ENCODE measurements at places on chromosomes 11 and 22.

GRCh38 chr11:111357150-111358037 is 21.7 kb downstream of the POU2AF1 start:
- no peak for DNase-seq

DNA sequence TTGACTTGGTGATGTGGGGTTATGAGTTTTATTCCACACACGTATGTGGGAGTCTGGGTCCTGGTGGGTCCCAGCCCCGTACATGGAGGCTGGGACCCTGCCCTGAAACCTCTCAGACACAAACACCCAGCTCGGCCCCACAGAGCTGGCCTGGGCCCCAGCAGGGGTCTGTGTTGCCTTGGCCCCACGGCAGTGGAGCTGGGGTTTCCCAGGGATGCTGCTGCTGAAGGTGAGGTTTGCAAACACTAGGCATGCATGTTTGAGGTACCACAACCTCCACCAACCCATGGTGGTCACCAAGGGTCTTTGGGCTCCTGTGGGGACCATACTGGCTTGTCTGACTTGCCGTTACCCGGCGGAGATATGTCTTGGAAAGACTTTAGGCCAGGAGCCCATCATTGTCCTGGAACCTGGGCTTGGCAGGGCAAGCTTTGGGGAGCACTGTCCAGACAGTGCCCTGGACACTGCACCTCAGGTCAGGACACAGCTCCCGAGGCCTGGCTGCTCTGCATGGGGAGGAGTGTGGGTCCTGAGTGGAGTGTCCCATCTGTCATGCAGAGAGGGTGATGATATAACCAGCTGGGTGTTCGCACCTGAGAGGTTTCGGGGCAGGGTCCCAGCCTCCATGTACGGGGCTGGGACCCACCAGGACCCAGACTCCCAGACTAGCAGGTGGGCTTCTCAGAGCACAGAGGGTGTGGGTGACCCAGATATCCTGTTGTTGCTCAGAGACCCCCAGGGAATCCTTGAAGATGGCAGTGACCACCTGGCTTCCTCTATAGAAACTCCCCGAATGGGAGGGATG is 63.3 kb downstream of the KCNQ1 start:
- no peak for DNase-seq

GRCh38 chr11:102709201-102709945 is 3.8 kb upstream of the MMP27 start:
- no peak for DNase-seq

DNA sequence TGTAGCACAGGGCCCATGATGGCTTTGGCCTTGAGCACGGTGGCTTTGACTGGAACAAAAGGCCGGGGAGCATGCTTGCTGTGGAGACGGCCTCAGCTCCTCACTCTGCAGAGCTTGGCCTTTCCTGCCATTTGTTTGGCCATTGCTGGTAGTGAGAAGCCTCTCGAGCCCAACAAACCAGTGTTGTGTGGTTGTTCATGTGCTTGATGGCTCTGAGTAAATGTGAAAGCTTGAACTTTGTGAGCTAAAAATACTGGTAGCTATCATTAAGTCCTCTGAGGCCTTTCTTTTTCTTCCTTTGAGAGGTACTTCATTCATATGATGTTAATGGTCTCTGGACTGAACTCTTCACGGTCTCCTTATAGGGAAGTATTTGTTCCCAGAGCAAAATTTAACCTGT is 39.6 kb downstream of the NAT10 start:
- no peak for DNase-seq

GRCh38 chr11:70828593-70829082 is 423.7 kb downstream of the SHANK2 start:
- DNase-seq = no peak

- DNase-seq = no peak
Measured at GRCh38 chr11:94154095-94154856, 25.6 kb downstream of the PANX1 start.

GRCh38 chr11:58573451-58574104 is 2.1 kb downstream of the LPXN start:
- peak; percentile 80 for DNase-seq

- DNase-seq = no peak
Measured at GRCh38 chr11:103618528-103618927, 417.9 kb upstream of the DDI1 start.

DNA sequence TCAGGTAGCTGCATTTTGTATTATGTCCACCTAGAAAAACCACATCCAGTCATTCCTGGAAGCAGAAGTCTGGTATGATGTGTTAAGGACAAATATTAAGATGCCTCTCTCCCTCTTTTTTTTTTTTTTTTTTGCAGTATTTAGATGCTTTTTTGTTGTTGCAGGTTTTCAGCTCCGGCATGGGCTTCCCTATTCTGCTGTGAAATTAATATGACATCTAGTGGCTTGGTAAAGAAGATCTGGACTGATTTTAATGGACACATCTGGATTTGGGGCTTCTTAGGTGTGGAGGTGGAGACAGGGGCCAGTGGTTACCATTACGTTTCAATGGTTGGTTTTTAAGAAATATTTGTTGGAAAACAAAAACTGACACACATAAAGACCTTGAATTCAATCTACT is 47.5 kb upstream of the RASSF10 start:
- no peak for DNase-seq

DNA sequence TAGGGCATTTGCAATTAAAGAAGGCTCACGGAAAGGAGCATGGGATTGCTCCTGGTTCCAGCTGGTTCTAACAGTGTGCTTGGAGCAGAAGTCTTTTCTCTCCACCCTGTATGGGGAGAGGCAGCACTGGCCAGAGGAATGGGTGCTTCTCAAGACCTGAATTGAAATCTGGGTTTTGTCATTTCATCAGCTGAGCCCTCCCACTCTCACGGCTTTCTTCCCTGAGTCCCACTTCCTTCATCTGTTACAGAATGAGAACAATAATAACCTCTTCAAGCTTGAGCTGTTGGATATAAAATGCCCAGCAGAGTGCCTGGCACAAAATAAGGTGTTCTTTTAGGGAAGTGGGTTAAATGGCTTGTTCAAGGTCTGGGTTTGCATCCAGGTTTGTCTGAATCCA is 17.2 kb downstream of the CNTF start:
- no peak for DNase-seq

GRCh38 chr22:43377548-43377895 is 34.3 kb upstream of the MPPED1 start:
- DNase-seq = no peak

- DNase-seq = no peak
Measured at GRCh38 chr11:44893308-44893822, 57.3 kb downstream of the TP53I11 start.

- no peak for DNase-seq
Measured at GRCh38 chr11:78036313-78036712, 13.2 kb upstream of the KCTD14 start.

GRCh38 chr11:73465023-73465675 is 89.0 kb downstream of the RELT start:
- DNase-seq = no peak

GRCh38 chr11:16536513-16536912 is 180.2 kb upstream of the SOX6 start:
- no peak for DNase-seq

DNA sequence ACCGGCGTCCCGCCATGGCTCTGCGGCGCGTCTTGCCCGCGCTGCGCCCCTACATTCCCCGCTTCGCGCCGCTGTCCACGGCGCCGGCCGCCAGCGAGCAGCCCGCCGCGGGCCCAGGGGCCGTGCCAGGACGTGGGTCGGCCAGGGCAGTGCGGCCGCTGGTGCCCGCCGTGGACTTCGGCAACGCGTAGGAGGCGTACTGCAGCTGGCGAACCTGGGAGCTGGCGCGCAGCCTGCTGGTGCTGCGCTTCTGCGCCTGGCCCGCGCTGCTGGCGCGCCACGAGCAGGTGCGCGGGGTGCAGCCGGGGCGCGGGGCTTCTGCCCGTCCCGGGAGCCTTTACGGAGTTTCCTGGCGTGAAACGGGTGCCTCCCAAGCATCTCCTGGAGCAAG is 20.1 kb downstream of the DGCR6L start:
- DNase-seq = no peak

DNA sequence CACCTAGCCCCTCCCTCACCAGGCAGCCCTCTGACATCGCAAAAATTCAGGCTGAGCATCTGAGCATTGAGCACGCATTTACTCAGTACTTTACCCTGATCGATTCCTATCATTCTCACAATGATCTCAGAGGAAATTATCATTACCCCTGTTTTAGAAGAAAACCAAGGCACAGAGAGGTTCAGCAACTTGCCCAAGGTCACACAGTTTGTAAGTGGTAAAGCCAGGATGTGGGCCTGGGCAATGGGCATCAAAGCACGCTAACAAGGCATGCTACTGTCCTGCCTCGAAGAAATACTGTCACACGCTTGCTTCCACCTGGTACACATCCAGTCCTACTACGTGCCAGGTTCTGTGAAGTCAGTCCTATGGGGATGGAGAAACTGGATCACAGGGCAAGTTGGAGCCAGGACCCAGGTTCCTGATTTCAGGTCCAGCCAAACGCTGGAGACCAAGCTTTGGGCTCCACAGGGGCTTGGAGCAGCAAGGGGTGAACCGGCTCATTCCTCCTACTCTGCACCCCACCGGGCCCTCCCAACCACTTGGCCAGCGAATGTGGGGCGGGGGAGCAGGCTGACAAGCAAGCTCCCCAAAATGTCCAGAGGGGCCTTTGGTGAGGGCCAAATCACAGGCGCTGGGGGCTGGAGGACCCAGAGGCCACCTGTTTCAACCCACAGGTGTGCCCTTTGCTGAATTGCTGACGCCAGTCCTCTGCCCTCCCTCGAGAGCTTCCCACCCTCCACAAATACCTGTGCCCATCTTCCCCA is 18.2 kb downstream of the KCNJ4 start:
- no peak for DNase-seq

- DNase-seq = no peak
Measured at GRCh38 chr11:4484310-4484709, 1.9 kb downstream of the OR52K1 start.

DNA sequence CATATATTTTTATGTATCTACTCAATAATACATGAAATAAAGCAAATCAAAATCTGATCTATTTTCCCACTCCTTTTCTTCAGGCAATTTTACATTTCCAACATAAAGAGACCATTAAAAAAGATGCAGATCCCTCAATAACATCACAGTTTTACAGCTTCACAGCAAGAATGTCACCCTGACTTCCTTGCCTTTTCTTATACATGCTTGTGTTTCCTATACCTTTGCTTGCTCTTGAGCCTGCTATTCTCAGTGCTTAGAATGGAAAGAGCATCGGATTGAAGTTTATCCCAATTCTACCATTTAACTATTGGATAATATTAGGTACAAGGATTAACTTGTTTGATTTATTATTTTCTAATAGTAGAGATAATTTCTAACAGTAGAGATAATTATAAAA is 176.7 kb downstream of the CNTN5 start:
- DNase-seq = no peak

DNA sequence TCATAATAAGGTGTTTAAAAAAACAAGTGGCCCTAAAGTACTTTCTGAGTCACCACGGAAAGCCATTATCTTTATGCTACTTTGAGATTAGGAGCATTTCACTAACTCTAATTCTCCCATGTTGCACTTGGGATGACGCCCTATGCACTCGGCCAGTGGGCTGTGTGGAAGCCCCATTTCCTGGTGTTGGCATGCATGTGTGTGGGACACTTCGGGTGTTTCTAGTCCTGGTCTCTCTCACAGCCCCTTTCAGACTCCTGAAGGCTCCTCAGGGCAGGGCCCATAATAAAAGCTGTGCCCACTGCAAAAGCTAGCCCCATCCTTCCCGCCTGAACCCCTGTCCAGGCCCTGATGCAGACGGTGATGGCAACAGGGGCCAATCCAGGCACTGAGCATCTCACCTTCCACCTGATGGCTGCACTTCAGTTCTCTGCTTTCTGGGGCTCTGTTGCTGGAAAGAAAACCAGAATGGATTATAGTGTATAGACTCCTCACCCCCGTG is 14.9 kb upstream of the FXYD2 start:
- peak; percentile 28 for DNase-seq

DNA sequence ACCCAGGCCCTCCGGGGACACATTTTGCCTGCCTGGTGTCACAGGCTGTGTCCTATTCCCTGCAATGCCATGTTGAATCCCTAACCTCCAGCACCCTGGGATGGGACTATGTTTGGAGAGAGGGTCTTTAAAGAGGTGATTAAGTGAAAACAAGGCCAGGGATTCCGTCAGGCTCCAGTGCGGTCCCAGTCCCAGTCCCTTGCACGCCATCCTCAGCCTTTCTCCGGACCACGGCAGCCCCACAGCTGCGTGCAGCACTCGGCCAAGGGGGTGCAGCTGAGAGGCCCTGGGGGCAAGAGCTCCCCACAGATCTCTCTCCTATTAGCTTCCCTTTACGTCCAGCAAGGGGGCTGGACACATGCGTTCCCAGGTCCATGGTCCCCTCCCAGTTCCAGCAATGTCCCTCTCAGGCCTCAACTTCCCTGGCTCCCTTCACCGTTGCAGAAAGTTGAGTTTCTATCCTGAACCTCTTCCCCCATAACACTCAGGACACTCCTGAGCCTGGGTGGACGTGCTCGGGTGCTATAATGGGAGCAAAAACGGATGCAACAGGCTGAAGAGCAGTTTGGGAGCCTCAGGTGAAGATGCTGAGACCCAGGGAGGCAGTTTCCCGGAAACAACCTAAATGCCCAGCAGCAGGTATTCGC is 1422.7 kb downstream of the BRD1 start:
- no peak for DNase-seq

GRCh38 chr11:105935791-105936190 is 86.2 kb downstream of the MSANTD4 start:
- peak; percentile 72 for DNase-seq

- DNase-seq = no peak
Measured at GRCh38 chr11:63766531-63767235, 1.9 kb downstream of the ZFTA start.

GRCh38 chr11:12448131-12448939 is 71.0 kb downstream of the PARVA start:
- DNase-seq = no peak

- no peak for DNase-seq
Measured at GRCh38 chr22:49923445-49923844, 5.0 kb downstream of the CRELD2 start.

- no peak for DNase-seq
Measured at GRCh38 chr11:102459393-102459792, 6.8 kb upstream of the TMEM123 start.

DNA sequence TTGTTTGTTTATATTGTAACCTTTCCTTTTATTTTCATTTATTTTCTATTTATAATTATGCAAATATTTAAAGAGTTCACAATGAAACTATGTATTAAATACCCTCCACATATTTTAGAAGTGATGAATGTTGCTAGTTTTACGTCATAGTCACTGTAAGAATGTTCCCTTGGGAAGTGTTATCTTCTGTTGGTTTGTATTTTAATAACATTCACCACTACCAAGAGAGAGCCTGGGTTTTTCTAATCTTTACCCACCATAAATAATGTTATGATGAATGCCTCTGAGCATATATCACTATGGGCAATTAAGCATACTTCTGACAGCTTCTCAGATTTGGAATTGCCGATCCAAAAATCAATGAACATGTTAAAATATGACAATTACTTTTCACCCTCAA is 80.7 kb downstream of the GGT1 start:
- no peak for DNase-seq

DNA sequence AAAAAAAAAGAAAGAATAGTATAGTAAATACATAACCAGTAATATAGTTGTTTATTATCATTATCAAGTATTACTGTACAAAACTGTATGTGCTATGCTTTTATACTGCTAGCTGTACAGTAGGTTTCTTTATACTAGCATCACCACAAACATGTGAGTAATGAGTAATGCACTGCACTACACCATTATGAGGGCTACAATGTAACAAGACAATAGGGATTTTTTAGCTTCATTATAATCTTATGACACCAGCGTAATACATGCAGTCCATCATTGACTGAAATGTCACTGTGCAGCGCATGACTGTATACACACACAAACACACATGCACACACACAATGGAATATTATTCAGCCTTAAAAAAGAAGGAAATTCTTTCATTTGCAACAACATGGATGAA is 111.5 kb upstream of the ZBED5 start:
- DNase-seq = no peak

GRCh38 chr22:37599153-37599552 is 9.5 kb upstream of the GGA1 start:
- DNase-seq = no peak
